ENCODE measurements at places on chromosomes 7 and 10. TPM values are rescaled to one million over a fixed set of nuclear protein-coding genes. Genes with fewer than 3 reads are reported as not detected.
A peak's percentile ranks its signal among the peaks of the same experiment; 100 is the strongest.

Gene SDK1
- polyA plus RNA-seq: 1.5 TPM

DNA sequence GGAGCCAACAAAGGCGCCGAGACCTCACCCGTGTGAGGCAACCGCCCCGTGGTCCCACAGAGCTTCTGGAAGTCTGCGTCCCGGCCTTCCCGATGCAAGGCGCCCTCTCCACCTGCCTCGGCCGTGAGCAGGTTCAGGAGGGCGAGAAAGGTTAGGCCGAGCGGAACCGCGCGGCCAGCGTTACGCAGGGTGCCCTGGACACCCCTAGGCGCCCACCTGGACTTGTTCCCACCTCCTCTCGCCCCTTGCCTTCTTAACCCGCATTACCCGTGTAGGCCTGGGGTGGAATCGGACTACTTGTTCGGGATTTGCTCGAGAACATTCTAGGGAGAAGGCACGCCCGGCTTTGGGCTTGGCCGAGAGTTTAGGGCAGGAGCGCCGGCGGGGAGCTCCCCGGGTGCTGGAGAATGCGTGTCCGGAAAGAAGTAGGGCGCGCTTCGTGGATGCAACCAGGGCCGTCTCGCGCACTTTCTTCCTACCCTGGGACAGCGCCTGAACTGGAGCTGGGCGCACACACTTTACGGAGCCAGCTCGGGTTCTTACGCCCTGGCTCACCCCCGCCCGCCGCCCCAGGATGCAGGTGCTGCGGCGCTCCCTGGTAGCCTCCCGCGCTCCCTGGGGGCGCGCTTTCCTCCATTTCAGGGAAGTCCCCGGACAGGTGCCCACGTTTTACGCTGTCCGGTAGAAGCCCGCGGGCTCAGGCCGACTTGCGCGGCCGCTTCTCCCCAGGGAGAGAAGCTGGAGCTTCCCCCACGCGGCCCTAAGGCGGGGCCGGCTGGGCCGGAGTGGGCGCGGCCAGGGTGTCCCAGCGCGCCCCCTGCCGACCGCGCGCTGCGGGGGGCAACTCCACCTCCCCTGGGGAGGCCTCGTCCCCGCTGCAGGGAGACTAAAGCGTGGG is 74.5 kb downstream of the INSIG1 start:
- DNase-seq: no peak

- no peak for DNase-seq
These were observed 139.9 kb upstream of the COBL start for GRCh38 chr7:51456431-51457060.

Gene IMMP2L
- 6.6 TPM for polyA plus RNA-seq

DNA sequence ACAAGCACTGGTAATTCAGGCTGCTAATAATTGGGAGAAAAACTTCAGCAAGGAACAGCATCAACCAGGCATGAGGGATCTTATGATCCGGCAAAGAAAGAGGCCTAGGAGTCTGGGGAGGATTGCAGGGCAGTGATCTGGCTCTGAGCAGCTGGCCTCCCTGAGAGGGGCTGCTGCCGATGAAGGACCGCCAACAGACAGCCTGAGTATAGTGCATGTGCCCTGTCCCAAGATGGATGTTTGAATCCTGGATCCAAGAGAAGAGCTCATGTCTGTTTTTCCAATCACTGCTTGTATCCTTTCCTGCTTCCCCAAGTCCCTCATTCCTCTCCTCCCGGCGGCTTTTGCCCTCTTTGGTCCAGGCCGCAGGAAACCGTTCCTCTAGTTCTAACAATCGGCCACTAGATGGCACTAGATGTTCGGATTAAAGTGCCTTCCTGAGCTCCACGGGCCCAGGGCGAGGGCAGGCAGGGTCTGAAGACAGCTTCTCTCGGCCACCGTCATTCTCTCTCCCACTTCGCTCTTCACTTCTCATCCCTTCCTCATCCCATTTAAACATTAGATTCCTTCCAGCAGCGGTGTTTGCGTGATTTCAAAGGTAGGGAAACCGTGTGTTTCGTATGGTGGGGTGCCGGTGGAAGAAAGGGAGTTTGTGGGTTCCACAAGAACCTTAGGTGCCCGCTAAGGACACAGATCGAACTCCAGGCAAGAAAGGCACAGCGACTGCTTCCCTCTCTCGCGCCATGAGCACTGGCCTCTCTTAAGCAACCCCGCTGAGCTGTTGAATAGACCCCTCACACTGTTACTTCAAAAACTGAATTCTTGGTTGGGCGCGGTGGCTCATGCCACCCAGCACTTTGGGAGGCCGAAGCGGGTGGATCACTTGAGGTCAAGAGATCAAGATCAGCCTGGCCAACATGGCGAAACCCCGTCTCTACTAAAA is 82.4 kb downstream of the ADCYAP1R1 start:
- DNase-seq: peak; percentile 76

DNA sequence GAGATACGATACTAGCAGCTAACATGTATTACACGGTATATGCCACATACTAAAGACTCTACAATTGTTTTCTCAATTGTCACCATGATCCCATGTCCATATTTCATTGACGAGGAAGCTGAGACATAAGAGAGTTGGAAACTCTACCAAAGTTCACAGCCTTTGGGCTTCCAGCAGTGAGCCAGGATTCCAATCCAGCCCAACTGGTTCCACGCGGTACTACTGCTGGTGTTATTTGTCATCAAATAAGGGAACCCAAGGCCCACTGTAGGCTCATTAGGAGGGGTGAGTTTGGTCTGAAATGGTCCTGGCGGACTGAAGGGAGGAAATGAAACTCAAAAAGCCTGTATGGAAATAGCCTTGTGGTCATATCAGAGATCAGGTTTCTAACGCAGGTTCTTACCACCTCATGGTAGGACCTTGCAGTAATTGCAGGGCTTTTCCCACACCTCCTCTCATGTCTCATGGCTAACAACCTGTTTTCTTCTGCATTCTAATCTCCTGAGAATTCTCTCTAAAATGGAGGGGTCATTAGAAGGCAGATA is 814.6 kb downstream of the LRMDA start:
- no peak for DNase-seq

GRCh38 chr7:106070567-106071254 is 41.4 kb downstream of the SYPL1 start:
- DNase-seq: no peak

Gene NEUROD6
- not detected for polyA plus RNA-seq

DNA sequence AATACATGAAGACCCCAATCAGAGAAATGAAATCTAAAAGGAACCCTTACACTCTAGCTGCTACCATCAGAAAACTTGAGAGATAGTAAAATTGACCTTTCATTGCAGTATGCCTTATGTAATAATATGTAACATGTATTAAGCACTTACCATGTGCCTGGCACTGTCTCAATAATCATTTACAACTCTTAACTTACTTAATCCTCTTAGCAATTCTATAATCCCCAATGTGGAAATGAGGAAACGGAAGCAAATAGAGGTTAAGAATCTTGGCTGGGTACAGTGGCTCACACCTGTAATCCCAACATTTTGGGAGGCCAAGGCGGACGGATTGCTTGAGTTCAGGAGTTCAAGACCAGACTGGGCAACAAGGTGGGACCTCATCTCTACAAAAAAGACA is 29.8 kb upstream of the FHIP2A start:
- no peak for DNase-seq

Gene HERC4
- polyA plus RNA-seq: 14.0 TPM

Gene CFAP58
- 2.9 TPM for polyA plus RNA-seq

DNA sequence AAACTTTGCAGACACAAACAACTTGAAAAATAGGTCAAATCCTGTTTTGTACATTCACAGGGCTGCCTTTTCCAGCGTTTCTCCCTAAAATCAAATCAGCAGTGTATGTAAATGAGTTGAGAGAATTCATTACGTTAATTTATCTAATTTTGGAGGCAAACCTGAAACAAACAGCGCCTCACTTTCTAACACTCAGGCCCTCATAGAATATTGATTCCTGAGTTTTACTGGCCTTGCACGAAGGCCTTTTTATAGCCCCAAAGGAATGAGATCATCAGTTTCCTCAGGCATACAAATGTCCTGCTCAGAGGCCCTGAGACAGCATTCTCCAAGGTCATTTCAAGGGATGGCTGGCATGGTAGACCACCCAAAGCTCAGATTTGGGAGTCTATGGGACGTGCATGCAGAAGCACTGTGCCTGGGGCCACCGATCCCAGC is 131.7 kb upstream of the CHST15 start:
- no peak for DNase-seq

Gene HOXA1
- 0.14 TPM for polyA plus RNA-seq

Gene PRKAR2B
- polyA plus RNA-seq: 32.3 TPM

DNA sequence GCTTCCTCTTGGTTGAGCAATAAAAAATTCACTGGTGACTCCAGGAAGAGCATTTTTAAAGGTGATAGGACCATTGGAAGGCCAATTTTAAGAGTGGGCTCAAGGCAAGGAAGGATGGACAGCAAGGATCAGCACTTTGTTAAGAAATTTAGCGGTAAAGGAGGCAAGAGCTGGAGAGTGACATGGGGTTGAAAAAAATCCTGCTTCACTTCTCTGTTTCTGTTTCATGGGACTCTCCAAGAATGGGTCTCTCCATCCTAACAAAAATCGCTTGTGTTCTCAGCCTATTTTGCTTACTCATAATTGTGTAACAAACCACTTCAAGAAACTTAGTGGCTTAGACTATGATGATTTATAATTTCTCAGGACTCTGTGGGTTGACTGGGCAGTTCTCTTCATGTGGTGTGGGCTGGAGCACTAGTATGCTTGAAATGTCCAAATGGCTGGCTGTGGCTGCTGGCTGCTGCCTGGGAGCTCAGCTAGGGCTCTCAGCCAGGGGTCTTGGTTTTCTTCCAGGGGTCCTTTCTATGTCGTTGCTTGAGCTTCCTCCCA is 59.8 kb upstream of the ZNRF2 start:
- DNase-seq: no peak

- no peak for DNase-seq
These were observed 7.1 kb upstream of the UNCX start for GRCh38 chr7:1225441-1226185.

DNA sequence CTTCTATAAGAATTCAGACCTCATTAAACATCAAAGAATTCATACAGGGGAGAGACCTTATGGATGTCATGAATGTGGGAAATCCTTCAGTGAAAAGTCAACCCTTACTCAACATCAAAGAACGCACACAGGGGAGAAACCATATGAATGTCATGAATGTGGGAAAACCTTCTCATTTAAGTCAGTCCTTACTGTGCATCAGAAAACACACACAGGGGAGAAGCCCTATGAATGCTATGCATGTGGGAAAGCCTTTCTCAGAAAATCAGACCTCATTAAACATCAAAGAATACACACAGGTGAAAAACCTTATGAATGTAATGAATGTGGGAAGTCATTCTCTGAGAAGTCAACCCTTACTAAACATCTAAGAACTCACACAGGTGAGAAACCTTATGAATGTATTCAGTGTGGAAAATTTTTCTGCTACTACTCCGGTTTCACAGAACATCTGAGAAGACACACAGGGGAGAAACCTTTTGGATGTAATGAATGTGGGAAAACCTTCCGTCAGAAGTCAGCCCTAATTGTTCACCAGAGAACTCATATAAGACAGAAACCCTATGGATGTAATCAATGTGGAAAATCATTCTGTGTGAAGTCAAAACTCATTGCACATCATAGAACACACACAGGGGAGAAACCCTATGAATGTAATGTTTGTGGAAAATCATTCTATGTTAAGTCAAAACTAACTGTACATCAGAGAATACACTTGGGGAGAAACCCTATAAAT is 24.1 kb downstream of the ZNF37A start:
- no peak for DNase-seq

DNA sequence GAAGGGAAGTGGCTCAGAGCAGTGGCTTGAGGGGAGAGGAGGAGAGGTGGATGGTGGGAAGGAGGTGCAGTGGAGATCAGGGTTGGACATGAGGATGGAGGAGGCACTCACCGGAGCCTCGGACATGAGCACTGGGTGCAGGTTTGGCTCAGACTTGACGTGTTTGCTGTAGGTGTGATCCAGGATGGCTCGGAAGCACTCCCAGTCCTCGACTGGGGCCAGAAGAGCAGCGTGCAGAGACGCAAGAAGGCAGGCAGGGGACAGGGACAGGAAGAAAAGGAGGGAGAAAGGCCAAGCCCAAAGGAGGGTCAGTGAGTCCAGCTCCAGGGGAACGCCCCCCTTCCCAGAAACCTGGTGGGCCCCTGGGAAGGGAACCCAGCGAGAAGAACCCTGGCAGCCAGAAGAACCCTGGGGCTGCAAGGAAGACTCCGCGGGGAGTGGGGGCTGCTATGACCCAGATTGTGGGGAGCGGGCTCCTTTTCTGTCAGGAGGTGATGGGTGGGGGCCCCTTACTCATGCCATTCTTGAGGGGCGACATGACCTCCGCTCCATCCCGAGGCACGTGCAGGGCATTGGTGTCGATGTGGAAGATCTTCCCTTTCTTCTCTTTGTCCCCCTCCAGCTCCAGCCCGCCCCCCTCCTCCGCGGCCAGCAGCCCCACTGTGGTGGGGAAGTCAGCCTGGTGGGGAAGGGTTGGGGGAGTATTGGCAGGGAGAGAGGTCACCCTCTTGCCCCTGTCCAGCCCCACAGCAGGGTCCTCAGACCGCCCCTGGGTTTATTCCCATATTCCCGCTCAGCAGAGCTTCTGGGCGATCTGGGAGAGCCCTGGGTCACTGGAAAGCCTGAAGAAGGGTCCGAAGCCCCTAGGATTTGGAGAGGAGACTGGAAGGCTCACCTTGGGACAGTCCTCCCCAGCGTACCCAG is 1.1 kb downstream of the ACTL6B start:
- DNase-seq: peak; percentile 4

- DNase-seq: peak; percentile 79
These were observed 56.8 kb upstream of the DDC start for GRCh38 chr7:50621973-50622490.

- no peak for DNase-seq
These were observed 21.1 kb downstream of the GATA3 start for GRCh38 chr10:8075282-8076260.

DNA sequence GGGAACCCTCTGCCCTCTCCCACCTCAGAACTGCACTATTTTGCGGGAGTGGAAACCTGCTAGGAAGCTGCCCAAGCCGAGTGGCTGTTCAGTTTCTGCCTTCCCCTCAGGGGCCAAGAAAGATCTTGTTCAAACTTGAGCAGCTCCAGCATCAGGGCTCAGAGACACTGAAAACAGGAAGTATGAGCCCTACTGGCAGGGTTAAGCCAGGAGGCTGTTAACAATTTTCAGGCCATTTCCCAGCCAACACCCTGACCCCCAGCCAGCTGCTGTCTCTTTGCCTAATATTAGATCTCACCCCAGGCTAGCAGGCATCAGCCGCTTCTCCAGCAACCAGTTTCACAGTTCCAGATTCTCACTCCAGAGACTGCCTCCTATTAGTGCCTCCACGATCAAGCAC is 9.2 kb downstream of the PLAU start:
- peak; percentile 70 for DNase-seq
